ENCODE measurements at places on chromosomes 3 and 15.

DNA sequence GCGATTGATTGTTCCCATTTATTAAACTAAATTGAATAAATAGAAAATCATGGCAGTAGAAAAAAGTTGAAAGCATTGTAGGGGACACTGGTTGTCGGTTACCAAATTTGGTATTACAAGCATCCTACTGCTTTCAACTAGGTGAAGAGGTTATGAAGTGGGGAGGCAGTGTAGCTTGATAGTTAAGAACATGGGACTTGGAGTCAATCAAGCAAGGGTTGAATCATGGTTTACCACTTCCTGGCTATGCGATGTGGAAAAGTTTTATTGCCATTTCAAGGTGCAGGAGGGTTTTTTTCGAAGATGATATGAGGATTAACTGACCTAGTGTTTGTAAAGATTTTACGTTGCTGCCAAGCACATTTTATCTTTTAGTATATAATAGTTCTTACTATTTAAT, 318.2 kb upstream of the KCNH8 start:
- DNase-seq, result no peak

- no peak for DNase-seq
These were observed 606.6 kb downstream of the RBMS3 start for GRCh38 chr3:29887451-29887850.

DNA sequence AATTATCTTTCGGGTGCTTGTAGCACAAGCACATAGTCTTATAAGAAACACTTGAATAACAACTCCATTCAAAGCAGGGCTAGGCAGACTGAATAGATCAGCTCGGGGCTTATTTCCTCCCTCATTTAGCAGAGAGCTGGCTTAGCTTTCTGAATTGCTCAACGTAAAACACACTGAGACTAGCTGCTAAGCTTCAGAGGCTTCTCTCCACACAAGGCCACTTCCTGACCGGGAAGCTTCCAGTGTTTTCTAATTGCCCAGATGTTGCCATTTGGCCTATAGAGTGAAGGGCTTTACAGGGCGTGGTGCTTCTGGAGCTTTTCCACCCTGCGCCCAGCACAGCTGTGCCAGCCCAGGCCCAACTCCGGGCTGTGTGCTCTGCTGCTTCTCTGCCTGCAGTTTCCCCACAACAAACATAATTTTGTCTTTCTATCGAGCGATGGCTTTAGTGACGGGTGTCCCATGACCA, 16.6 kb downstream of the FAM240A start:
- no peak for DNase-seq

DNA sequence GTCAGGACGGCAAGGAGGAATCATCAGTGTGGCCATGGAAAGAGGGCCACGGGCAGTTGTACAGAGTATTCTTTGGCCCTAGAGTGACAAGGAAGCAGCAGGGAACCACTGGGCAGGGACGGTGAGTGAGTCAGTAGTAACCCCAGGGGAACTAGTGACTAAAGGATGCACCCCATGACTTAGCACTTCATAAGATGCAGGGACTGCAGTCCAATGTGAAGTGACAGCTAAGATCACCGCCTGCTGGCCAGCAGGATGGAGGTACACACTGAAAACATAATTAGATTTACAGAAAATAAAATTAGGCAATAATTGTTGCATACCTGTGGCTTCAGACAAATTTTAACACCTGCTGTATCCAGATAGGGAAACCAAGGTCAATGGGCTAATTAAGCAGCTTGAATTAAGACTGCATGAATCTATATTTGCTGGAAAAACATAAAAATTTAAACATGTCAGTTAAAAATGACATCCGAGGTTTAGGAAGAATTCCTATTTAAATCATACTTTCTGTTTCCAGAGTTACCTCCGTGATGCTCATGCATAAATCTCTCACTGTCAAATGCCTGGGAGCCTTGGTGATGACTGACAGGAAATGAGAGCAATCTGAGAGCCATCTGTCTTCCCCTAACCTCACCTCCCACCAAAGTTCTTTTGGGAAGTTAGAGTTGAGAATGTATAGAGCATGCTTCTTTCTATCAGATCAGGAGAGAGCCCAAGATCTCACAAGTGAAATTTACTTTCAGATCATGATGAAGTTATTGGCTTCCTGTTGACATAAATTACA, 56.5 kb downstream of the DCLK3 start:
- DNase-seq, result no peak

DNA sequence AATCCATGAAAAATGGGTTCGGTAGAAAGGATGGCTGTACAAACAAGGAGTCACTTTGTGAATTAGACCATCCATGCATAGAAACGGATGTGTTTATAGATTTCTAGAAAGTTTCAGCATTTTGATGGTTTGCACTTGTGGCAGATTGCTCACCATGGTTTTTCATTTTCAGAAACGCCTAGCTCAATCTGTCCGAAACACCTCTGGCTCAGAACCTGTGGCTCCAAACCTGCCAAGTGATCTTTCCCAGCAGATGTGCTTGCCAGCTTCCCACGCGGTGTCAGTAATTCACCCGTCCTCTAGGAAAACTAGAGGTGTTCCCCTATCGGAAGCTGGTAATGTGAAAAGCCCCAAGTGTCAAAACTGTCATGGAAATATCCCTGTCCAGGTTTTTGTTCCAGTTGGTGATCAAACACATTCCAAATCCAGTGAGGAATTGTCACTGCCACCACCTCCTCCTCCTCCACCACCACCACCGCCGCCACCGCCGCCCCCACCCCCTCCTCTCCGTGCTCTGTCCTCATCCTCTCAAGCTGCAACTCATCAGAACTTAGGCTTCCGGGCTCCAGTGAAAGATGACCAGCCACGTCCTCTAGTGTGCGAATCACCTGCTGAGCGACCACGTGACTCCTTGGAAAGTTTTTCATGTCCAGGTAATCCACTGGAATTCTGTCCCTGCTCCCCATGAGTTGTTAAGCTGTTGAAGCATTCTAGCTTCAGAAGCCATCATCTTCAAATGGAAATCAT, 21.2 kb downstream of the WHAMM start:
- DNase-seq, result no peak

DNA sequence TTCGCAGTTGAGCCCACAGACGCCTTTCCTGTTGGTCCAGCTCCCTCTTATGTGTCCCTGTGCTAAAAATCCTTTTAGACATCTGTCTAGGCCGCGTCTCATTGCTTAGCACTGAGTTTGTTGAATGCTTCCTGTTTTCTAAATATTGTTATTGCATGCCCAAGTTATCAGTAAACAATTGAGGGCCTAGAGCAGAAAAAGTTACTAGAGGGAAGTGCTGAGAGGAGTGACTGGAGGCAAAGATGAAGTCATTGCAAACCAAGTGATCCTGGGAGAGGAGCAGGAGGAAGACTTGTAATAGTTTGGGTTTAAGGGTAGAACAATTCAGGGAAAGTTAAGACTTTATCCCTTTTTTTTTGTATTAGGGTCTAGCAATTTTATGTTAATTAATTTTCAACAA, 88.1 kb downstream of the DCUN1D1 start:
- DNase-seq, result no peak

Measured in NCI-H187 treated with DMSO at 0.1 percent for 48 hours (cell line).